ENCODE measurements at places on chromosomes 12 and 14.

- no peak for DNase-seq
Measured at GRCh38 chr14:74195623-74196022, 43.6 kb upstream of the VSX2 start.

- peak; percentile 67 for DNase-seq
Measured at GRCh38 chr14:96741151-96741977, 55.8 kb upstream of the VRK1 start.

- no peak for DNase-seq
Measured at GRCh38 chr12:49015196-49015595, 3.4 kb downstream of the PRKAG1 start.

DNA sequence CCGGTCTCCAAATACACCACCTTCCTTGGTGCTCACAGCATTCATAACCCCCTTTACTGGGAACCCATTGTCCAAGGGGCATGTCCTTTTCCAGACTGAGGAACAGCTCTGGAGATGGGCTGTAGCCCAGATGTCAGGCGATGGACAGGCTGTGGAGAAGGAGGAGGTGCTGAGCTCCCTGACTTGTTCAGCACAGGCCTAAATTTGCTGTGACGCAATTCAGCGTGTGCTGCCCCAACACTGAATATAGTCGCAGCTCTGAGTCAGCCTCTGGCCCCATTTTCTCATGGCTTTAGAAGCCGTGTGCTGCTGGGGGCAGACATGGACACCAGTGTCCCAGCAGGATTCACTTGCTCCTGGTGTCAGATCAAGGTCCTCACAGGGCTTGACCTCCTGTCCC lies 269.1 kb downstream of the EMP1 start:
- DNase-seq = no peak

DNA sequence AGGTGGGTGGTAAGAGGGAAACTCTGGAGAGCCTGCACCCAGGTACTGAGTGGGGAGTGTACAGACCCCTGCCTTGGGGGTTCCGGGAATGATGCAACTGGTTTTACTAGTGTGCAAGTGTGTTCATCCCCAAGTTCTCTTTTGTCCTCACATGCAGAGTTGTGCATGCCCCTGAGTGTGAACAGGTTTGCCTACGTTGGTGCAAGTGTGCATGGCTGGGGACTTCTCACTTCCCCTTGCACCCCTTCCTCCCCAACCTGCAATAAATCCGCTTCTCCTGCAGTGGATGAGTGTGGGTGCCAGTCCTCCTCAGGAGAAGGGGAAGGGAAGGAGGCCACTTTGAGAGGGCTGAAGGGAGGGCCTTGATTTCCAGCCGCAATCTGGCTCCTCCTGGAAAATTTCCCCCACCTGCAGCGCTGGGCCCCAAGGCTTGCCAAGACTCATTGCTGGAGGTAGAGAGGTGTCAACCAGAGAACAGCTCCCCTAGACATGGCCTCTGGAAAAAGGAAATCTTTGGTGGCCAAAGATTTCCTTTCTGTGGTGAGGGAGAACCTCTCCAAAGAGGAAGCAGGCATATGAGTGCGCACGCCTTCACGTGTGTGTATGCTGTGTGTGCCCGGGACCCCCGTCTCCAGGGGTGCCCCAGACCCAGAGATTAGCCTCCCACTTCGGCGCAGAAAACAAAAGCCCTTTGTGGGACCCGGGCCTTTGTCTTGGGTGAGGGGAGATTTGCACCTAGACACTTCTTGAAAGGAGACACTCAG lies 5.5 kb downstream of the AQP2 start:
- no peak for DNase-seq

GRCh38 chr12:94970560-94970959 lies 32.9 kb downstream of the NDUFA12 start:
- no peak for DNase-seq

DNA sequence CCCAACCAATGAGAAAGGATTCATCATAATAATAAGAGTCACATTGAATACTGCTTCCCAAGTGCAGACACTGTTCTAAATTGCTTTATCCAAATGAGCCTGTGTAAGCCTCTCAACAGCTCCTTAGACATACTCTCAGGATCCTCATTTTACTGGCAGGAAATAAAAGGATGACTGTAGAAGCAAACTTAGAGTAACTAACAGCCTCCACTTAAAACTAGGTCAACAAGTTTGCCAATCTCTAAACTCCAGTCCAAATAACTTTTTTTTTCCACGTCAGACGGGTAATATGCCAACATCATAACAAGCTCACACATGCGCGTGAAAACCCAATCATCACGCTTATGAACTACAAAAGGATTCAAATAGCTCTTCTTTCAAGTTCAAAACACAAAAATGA lies 15.3 kb upstream of the DPF3 start:
- no peak for DNase-seq

GRCh38 chr14:32865827-32866376 lies 72.8 kb upstream of the NPAS3 start:
- DNase-seq = no peak

- peak; percentile 14 for DNase-seq
Measured at GRCh38 chr14:32934881-32935633, 3.6 kb upstream of the NPAS3 start.

DNA sequence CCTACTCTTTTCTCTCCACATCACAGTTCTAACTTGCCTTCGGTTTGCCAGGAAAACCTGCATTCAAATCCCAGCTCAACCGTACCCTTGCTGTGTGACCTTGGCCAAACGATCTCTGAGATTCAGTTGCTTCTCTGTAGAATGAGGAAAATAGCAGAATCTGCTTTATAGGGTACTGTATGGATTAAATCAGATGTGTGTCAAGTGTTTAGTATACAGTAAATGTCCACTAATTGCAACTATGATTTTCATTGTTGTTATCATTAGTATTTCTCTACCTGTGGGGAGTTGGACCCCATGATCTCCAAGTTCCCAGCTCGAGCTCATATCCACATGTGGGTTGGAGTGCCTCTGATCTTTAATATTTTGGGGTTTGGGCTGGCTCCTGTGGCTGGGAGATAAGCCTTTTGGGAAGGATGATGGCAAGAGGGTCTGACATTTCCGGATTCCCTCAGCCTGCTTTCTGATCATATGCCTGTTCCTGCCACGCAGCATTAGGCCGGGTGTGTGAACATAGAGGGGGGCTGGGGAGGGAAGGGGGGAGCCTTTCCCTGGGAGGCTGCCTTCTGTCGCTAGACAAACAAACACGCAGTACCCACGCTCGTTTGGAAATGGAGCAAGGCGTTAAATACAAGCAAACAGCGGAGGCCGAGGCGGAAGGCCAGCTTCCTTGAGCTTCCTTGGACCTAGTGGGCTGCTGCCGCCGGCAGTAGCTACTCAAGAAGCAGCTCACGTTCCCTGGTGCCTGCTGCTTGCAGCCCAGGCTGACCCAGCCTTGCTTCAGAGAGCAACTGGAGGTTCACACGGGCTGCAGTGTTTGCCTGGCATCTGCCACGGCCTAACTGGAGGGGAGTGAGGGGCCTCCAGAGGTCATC lies 213.5 kb upstream of the LHX5 start:
- no peak for DNase-seq

- no peak for DNase-seq
Measured at GRCh38 chr12:81570234-81570633, 188.9 kb downstream of the PPFIA2 start.

DNA sequence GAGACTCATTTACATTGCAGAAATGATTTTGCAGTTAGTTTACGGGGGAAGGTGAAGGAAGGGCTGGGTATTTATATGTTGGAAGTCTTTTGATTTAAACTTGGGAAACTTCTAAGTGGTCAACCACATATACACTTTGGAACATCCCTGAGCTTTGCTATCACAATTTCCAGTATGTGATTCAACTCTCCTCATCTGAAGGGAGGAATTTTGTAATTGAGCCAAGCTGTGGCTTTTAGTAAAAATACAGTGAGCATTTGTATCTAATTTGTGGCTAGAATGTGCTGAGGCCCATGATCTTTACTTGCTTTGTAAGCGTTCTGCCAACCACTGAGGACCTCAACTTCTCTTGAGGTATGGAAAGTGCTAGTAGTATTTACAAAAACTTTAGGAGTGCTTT lies 235.0 kb upstream of the PDZRN4 start:
- DNase-seq = no peak

DNA sequence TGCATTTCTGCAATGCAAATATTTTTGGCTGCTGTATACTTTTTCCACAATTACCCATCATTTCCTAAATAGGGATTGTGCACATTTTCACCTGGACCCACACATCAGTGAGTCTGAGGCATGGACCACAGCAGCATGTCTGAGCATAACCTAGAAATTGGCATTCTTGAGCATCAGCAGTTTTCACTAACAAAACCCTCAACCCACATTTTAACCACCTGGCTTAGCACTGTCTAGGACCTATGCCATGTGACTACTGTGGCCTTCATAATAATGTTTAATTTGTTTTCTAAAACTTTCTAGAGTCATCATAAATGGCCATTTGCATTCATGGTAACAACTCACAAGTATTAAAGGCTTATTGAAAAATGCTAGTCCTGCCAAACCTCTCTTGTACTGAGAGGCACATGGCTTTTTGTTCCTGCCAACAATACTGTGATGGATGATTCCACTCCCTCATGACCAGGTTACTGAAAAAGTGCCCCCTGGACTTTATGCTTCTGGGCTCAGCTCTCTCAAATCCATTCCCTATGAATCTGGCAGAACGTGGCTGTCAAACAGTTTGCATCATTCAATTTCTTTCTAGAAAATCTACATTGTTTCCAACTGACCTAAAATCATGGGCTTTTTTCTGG lies 240.0 kb downstream of the MDGA2 start:
- DNase-seq = no peak

- DNase-seq = no peak
Measured at GRCh38 chr12:46480724-46481123, 108.2 kb upstream of the SLC38A2 start.

DNA sequence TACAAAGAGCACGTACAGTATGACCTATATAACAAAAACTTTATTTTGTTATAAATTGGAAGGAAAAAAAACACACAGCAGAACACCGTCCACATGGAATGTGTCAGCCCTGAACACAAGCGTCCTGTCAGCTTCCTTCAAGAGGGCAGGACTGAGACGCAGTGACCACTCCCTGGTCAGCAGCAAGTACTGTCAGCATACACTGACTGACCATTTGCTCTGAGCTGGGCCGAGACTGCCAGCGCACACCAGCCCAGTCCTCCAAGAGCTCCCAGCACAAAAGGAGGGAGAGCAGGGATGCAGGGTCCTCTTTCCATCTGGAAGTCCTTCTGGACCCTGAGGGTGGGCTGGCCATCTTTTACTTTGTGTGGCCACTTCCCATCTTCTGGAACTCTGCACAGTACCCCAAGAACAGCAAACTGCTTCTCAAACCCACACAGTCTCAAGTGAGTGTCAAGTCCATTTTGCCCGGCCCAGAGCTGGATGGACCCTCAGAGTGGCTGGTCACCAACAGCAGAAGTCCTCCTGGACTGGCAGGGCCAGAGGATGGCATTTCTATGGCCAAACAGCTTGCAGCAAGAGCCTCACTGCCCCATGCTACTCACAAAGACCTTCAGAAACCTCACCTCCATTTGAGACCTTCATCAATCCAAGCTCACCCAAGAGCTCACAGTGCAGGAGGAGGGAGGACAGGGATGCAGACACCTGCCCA lies 11.7 kb downstream of the CCDC88C start:
- no peak for DNase-seq

- DNase-seq = peak; percentile 29
Measured at GRCh38 chr14:69090187-69090789, 62.6 kb downstream of the DCAF5 start.

GRCh38 chr14:93859957-93860356 lies 67.2 kb upstream of the FAM181A start:
- peak; percentile 29 for DNase-seq

DNA sequence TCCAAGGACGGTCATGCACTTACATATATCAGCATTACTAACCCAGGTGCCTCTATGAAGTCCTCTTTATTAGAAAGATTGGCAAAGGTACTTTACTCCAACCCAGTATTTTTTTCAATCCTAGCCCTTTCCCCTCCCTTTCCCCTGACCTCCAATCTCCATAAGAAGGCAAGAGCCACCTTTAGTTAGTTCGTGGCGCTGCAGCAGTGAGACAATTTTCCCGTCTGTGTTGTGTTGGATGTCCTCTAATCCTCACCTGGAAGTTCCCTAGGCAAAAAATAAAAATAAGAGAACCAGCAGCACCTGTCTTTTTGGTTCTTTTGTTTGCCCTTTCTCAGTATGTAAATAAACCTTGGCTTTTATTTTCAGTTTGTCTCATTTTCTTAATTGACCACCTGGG lies 439.6 kb upstream of the LRFN5 start:
- no peak for DNase-seq

- no peak for DNase-seq
Measured at GRCh38 chr14:70982200-70982599, 74.9 kb downstream of the PCNX1 start.

GRCh38 chr12:7439579-7440505 lies 4.1 kb downstream of the CD163L1 start:
- no peak for DNase-seq

DNA sequence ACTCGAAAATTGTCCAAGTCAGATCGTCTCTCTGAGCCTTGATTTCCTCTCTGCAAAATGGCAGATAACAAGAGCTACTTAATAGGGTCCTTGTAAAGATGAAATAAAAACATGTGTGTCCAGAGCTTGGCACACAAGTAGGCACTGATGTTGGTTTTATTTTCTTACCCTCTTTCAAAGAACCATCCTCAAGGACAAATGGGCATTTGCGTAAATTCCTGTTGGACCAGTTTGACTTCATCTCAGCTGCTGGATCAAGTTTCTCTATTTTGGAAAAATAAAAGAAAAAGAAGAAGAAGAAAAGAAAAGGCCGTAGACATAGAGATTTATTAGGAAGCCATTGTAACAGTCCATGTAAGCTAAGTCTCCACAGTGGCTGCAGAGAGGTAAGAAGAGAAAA lies 47.2 kb downstream of the MAP1LC3B2 start:
- no peak for DNase-seq

DNA sequence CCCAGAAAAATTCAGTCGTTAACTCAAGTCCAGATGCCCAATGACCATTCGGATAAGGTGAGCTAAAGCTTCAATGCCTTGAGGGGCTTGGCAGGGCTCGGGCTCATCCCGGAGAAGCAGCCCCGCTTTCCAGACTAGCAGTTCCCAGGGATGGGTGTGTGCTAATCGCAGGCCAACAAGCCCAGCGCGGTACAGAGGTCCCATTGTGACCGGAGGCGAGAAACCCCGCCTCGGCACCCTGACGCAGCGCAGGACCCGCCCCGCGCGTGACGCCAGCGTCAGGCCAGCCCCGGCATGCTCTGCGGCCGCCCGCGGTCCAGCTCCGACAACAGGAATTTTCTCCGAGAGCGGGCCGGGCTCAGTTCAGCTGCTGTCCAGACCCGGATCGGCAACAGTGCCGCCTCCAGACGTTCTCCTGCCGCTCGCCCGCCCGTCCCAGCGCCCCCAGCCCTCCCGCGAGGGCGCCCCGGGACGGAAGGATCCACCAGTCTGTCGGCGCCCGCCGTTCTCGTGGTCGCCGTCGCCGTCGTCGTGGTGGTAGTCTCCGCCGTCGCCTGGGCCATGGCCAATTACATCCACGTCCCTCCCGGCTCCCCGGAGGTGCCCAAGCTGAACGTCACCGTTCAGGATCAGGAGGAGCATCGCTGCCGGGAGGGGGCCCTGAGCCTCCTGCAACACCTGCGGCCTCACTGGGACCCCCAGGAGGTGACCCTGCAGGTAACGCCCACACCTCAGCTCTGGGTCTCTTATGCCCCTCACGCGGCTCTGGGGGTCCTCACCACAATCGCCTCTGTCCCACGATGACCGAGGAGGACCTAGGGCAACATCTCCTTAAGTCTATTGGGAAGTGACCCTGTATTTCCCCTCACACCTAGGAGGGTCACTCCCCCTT lies at the start of gene ETNK1:
TSS of gene ETNK1 (plus strand) at position 302 of the 892 bp plus-strand sequence. CDS start at position 562, 260 bp downstream.
- DNase-seq = peak; percentile 92

All from WERI-Rb-1 (cell line).